Thoracic aorta (tissue), 2 donors: ENCODE measurements at places on chromosomes 4 and X.
A peak's percentile ranks its signal among the peaks of the same experiment; 100 is the strongest.

DNA sequence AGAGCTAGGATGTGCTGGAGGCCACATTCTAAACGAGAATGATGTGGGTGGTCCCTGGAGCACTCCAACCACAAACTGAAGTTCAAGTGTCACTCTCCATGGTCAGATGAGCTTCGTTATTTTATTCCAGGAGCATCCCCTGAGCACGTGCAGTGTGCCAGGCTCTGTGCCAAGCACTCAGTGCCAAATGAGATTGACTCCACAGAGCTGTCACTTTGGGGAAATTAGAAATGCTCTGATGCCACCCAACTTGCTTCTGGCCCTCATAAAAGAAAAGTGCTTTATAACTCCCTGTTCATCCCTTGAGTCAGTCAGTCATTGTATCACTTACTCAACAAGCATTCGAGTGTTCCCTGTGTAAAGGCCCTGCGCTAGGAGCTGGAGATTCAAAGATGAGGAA lies 91.2 kb downstream of the RTL5 start:
- no peak for DNase-seq
- no peaks in the 10 kb centered on the region for H3K36me3 ChIP-seq
- H3K27me3 ChIP-seq = no peaks in the 10 kb centered on the region

GRCh38 chr4:48722509-48723446 lies 57.3 kb downstream of the FRYL start:
- no peak overlapping the region for H3K4me3 ChIP-seq
- no peak for DNase-seq
- peaks cover 49% of the 10 kb centered on the region for H3K4me1 ChIP-seq
- H3K27me3 ChIP-seq = no peaks in the 10 kb centered on the region
- no peaks in the 10 kb centered on the region for H3K36me3 ChIP-seq

DNA sequence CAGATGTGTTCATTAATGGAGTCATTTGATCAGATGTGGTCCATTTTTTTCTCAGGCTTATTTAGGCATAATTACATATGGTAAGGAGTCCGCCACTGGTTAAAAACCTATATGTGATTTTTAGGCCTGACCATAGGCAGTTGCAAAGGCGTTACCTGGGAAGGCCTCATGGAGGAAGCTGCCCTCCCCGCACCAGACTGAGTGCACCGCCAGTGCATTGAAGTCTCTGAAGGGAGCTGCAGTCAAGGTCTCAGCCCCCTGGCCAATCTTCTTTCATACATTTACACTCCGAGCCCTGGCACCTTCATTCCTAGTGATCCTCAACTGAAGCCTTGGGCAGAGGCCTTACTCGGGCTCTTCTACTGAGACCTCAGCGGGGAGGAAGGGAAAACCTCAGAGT lies 898.2 kb upstream of the AGA start:
- no peaks in the 10 kb centered on the region for H3K27me3 ChIP-seq
- H3K4me3 ChIP-seq = no peak overlapping the region
- DNase-seq = no peak
- no peaks in the 10 kb centered on the region for H3K4me1 ChIP-seq
- H3K27ac ChIP-seq = no peak overlapping the region

- H3K4me1 ChIP-seq = no peaks in the 10 kb centered on the region
- no peaks in the 10 kb centered on the region for H3K36me3 ChIP-seq
- DNase-seq = no peak
Observed at GRCh38 chrX:79035421-79035820, 90.2 kb downstream of the P2RY10 start.

- H3K36me3 ChIP-seq = no peaks in the 10 kb centered on the region
- H3K4me3 ChIP-seq = peak overlapping the region; percentile 70
- H3K27me3 ChIP-seq = no peaks in the 10 kb centered on the region
- peaks cover 4% of the 10 kb centered on the region for H3K4me1 ChIP-seq
- no peak overlapping the region for H3K27ac ChIP-seq
- no peak for DNase-seq
Observed at GRCh38 chrX:45766981-45767501, 566.4 kb upstream of the DIPK2B start.

- no peaks in the 10 kb centered on the region for H3K4me1 ChIP-seq
- no peak overlapping the region for H3K27ac ChIP-seq
- H3K27me3 ChIP-seq = no peaks in the 10 kb centered on the region
- H3K4me3 ChIP-seq = no peak overlapping the region
Observed at GRCh38 chr4:172750910-172751309, 417.7 kb upstream of the GALNT7 start.

GRCh38 chr4:62377700-62378099 lies 1177.6 kb downstream of the ADGRL3 start:
- H3K4me3 ChIP-seq = no peak overlapping the region
- H3K36me3 ChIP-seq = no peaks in the 10 kb centered on the region
- H3K27ac ChIP-seq = no peak overlapping the region
- no peaks in the 10 kb centered on the region for H3K27me3 ChIP-seq
- H3K4me1 ChIP-seq = no peaks in the 10 kb centered on the region
- no peak for DNase-seq

DNA sequence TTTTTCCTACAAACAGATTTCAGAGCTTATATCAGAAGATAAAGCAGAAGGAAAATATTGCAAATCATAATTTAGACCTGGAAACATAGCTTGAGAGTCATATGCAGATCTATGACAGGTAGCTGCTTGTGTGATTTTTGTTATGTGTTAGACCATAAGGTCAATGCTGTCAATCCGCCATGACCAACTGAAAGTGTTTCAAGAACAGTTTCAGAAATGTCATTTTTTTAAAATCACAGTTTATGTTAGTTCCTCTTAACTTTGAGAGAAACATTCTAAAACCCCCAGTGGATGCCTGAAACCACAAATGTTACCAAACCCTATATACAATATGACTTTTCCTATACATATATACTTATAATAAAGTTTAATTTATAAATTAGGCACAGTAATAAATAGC lies 391.3 kb upstream of the FAM241A start:
- no peak for DNase-seq
- no peak overlapping the region for H3K4me3 ChIP-seq
- H3K27ac ChIP-seq = no peak overlapping the region
- no peaks in the 10 kb centered on the region for H3K4me1 ChIP-seq
- no peaks in the 10 kb centered on the region for H3K27me3 ChIP-seq
- H3K36me3 ChIP-seq = no peaks in the 10 kb centered on the region
